PC-3 (cell line): ENCODE measurements at places on chromosomes 7 and 10.
A peak's percentile ranks its signal among the peaks of the same experiment; 100 is the strongest.

GRCh38 chr10:129035052-129035827, 431.8 kb upstream of the MGMT start:
- H3K4me3 ChIP-seq: no peak overlapping the region
- no peak overlapping the region for H3K27ac ChIP-seq
- no peaks in the 10 kb centered on the region for H3K4me1 ChIP-seq

DNA sequence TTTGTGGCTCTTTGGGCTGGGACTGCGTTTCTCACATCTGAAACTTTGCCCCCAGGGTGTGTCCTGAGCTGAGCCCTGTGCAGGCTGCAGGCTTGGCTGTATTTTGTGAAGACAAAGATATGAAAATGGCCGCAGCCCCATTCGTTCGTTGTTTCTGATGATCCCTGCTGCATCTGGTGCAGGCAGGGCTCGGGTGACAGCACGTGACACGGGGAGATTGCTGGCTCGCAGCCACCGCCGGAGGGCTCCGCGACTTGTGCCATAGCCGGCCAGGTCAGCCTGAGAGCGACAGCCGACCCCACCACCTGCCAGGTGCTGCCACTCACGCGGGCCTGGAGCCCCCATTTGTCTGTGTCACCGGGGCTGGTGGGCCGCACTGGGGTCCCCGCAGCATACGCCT, 81.3 kb downstream of the ZRANB1 start:
- no peaks in the 10 kb centered on the region; the same call in 1 of the 2 replicates for H3K36me3 ChIP-seq
- no peak overlapping the region for H3K4me3 ChIP-seq
- no peak for DNase-seq
- H3K27me3 ChIP-seq: no peaks in the 10 kb centered on the region
- H3K4me1 ChIP-seq: peaks cover 5% of the 10 kb centered on the region

DNA sequence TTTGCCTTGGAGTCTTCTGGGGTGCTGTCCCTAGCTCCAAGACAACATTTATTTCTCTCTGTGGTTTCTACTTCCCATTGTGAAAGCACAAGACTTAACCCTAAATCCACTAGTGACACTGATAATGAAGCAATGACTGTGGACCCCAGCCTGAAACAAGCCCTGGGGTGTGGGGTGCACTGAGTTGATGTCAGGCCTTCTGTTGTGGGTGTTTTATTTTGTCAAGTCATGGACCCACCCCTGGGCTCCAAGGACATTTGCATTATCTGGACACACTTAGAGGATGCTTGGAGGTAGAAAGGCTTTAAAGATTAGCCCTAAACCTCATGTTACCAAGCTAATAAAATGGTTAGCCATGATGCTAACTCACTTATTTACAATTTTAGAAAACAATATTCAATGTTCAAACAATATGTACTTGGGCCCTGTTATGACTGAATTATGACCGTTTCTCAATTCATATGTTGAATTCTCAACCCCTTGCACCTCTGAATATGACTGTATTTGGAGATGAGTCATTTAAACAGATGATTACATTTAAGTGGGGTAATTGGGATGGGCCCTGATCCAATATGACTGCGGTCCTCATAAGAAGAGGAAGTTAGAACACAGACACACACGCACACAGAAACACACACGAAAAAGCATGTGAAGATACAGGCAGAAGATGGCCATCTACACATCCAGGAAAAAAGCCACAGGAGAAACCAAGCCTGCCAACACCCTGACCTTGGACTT, 137.2 kb upstream of the IGFBP3 start:
- H3K4me1 ChIP-seq: peaks cover 4% of the 10 kb centered on the region; the same call in 1 of the 2 replicates
- no peaks in the 10 kb centered on the region for H3K27me3 ChIP-seq
- no peaks in the 10 kb centered on the region for H3K36me3 ChIP-seq
- no peak overlapping the region for H3K27ac ChIP-seq

- peaks cover 2% of the 10 kb centered on the region; the same call in 1 of the 2 replicates for H3K36me3 ChIP-seq
- H3K27ac ChIP-seq: no peak overlapping the region
- no peak for DNase-seq
- H3K4me1 ChIP-seq: no peaks in the 10 kb centered on the region
Observed at GRCh38 chr10:74418285-74418872, 267.4 kb downstream of the ADK start.

DNA sequence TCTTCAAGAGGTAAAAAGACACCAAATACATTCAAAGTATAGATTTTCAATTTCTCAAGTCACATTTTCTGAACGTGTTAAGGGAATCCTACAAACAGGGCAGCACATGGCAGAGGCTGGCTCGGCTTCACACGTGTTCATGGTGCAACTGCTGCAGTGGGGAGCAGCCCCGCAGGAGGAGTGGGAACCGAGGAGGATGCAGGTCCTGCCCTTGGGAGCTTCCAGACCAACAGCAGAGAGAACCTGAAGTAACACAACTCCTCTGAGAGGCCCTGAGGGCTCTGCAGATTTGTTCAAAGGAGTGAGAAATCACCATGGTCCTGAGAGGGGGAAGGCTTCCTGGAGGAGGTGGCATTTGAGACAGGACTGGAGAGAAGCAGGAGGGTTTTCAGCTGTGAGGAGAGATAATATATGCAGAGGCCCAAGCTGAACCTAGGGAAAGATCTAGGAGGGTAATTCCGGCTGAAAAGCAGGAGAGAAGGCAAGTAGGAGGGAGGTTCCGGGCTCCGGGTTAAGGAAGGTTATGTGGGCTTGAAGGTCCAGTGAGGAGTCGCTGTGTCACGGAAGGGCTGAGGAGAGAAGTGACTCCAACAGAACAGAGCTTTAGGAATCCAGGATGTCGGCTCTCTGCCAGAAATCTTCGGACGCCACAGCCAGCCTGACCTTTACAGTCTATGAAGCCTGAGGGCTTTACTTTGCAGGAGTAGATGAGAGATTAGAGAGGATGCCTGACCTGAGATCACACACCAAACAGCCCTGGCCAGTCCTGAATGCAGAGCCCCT, 77.5 kb downstream of the GPR26 start:
- no peaks in the 10 kb centered on the region for H3K4me1 ChIP-seq
- no peaks in the 10 kb centered on the region for H3K36me3 ChIP-seq
- DNase-seq: peak; percentile 13
- H3K27me3 ChIP-seq: peaks cover 3% of the 10 kb centered on the region; the same call in 1 of the 2 replicates
